Endothelial cell (in vitro differentiated cells): ENCODE measurements at places on chromosomes 2 and 18.

DNA sequence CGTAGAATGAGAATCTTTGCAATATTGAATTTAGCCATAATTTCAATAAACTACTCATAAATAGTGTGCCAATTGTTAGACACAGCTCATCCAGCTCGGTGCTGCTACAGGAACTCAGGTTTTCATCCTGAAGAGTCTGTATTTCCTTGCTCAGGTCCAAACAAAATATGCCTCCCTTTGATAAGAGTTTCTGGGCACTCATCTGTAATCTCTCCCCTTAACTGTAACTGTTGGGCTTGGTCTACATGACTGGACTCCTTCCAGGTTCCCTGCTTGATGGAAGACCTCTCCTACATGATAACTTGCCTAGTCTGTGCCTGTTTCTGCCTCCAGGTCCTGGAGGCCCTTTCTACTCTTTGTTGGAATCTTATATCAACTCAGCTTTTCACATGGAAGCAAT lies 57.9 kb downstream of the GCA start:
- no peak for DNase-seq

DNA sequence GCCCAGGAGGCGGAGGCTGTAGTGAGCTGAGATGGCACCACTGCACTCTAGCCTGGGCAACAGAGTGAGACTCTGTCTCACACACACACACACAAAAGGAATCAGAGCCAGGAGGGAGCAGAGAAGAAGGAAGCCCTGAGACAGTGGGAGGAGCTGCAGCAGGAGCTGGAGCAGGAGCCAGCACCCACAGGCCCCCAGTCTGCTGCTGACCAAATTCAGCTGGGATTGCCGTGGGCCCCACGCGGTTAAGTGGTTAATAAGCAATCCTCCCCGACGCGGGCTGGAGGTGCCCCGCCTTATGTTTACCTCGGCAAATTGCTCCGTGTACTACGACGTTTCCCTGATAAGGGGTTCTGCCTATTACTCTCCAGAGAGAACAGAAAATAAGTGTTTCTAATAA lies 265.3 kb downstream of the TWIST2 start:
- no peak for DNase-seq

- DNase-seq, result no peak
Observed at GRCh38 chr2:102306125-102306524, 5.2 kb upstream of the IL1RL1 start.

DNA sequence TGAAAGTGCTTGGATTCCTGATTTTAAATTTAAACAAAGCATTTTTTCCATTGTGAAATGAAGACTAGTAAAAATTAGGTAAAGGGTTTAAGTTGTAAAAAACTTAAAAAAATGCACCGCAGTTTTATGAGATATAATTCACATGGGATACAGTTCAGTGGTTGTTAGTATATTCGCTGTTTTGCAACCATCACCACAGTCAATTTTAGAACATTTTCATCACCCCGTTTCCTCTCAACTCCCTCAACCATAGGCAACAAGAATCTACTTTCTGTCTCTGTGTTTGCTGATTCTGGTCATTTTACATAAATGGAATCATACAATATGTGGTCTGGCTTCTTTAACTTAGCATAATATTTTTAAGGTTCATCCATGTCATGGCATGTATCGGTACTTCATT lies 4.0 kb downstream of the DGKD start:
- DNase-seq, result no peak

DNA sequence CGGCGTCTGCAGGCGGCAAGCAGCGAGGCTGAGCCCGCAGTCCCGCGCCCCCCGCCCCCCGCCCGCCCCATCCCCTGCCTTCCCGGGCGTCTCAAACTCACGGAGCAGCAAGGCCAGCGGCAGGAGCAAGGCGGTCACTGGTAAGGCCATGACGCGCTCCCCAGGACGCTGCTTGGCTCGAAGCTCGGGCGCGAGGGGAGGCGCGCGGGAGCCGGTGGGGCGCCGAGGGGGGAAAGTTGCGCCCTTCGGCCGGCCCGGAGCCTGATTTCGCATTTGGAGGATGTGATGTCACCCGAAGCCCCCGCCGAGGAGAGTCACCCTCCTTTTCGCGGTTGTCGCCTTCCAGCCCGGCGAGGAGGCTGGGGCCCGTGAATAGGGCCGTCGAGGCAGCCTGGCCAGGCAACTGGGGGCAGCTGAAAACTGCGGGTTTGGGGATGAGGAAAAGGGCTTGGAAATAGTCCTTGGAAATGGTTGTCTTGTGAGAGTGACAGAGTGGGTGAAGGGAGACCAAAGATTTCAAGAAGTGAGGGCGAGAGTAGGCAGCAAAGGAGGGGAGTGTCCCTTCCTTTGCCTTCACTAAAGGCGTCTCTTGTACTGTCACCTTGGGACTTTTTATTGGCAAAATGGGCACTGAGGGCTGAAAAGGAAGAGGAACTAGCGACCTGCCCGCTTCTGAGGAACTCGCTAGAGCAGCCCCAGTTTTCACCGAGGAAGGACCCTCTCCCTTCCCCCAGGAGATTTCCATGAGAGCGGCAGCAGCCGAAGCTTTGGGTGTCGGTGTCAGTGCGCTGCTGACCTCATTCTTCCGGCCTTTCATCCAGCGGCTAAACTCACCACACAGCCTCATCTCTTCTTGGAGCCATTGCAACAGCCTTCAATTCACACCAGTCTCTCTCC lies at the start of gene CD8A:
Gene CD8A, minus strand, starts transcription at position 238 of the 897 bp plus-strand sequence. Its CDS starts 88 bp downstream, at position 150.
- DNase-seq, result no peak

- no peak for DNase-seq
Observed at GRCh38 chr2:88400037-88400767, 52.3 kb downstream of the FOXI3 start.

GRCh38 chr2:25145803-25146202 lies 22.6 kb downstream of the POMC start:
- no peak for DNase-seq

- DNase-seq, result no peak
Observed at GRCh38 chr2:64650296-64650695, 3.4 kb downstream of the SERTAD2 start.

GRCh38 chr2:142299021-142299420 lies 168.2 kb upstream of the LRP1B start:
- DNase-seq, result no peak

- no peak for DNase-seq
Observed at GRCh38 chr18:7467708-7468466, 99.2 kb upstream of the PTPRM start.

- DNase-seq, result peak; percentile 69
Observed at GRCh38 chr2:240149943-240150784, 9.7 kb upstream of the OTOS start.

DNA sequence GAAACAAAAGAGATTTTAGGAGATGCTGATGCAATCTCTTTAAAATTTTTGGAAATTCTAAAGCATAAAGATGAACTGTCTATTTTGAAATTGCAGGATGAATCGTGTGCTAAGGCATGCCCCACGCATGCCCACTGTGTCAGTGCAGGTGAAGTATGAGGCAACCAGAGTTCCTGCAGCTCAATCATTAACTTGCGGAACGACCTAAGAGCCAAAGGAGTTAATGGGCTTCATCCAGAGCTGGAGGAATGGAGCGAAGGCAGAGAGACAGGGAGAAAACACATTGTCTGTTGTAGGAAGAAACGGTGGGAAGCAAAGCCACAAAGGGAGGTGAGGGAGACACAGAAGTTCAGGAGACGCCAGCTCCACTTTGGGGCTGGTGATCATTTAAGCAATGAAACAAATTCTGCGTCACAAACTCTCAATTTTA lies 265.2 kb downstream of the CCDC85A start:
- DNase-seq, result no peak

GRCh38 chr2:767944-768343 lies 90.7 kb upstream of the TMEM18 start:
- no peak for DNase-seq

DNA sequence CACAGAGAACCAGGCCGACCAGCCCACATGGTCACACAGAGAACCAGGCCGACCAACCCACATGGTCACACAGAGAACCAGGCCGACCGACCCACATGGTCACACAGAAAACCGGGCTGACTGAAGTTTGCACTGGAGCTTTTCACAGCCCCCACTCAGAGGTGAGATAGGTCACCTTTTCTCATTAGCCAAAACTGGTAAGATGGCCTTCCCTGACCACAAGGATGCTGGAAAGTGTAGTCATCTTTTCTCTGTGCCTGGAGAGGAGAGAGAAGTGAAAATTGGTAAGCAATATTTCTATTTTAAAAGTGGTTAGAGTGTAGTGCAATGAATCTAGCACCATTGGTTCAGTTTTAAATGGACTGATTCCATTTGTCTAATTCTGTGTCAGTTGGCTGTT lies 247.1 kb downstream of the NEDD4L start:
- DNase-seq, result no peak

DNA sequence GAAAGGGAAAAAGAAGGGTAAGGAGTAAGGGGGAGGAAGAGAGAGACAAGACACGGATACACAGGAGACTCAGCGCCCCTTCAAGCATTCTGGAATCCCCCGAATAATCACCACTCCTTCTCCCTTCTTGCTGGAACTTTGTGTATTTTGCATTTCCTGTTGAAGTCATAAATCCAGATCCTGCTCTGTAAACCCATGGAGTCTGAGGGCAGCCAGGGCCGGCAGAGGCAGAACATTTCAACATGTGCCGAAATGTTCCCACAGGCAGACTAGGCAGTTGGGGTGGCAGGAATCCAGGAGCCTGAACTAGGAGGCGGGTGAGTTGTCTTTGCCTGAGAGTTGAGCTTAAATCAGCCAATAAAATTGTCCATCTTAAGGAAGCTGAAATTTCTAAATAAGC lies 193.1 kb downstream of the SH3RF3 start:
- no peak for DNase-seq

- DNase-seq, result no peak
Observed at GRCh38 chr2:219079417-219079816, 18.7 kb upstream of the IHH start.

- DNase-seq, result no peak
Observed at GRCh38 chr2:223563462-223563861, 38.7 kb downstream of the SCG2 start.

DNA sequence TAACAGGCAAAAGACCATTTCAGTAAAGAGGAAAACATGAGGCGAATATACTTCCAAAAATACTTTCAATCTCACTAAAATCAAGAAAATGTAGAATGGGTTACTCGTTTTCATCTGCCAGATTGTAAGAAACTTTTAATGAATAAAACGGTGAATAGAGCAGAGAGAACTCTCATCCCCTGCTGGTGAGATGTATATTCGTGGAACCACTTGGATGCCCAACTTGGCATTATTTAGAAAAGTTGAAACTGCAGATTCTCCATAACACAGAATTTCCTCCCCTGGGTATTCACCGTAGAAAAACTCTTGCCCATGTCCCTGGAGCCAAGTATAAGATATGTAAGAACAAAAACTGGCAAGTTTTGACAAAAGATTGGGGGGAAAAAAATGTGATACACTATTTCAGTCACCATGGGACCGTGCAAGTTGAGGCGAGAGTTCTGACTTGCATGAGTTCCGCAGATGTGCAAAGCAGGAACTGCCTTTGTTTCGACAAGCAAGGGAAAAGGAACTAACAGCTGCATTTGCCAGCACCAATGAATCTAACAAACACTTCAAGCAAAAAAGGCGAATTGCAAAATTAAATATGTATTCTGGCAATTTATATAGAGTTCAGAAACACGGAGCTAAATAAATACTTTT lies 14.8 kb downstream of the TIMM21 start:
- no peak for DNase-seq

- no peak for DNase-seq
Observed at GRCh38 chr18:34543356-34543755, 166.7 kb upstream of the DTNA start.

- no peak for DNase-seq
Observed at GRCh38 chr2:31286230-31286629, 52.3 kb downstream of the EHD3 start.

GRCh38 chr2:160736148-160737028 lies 242.8 kb upstream of the RBMS1 start:
- no peak for DNase-seq

DNA sequence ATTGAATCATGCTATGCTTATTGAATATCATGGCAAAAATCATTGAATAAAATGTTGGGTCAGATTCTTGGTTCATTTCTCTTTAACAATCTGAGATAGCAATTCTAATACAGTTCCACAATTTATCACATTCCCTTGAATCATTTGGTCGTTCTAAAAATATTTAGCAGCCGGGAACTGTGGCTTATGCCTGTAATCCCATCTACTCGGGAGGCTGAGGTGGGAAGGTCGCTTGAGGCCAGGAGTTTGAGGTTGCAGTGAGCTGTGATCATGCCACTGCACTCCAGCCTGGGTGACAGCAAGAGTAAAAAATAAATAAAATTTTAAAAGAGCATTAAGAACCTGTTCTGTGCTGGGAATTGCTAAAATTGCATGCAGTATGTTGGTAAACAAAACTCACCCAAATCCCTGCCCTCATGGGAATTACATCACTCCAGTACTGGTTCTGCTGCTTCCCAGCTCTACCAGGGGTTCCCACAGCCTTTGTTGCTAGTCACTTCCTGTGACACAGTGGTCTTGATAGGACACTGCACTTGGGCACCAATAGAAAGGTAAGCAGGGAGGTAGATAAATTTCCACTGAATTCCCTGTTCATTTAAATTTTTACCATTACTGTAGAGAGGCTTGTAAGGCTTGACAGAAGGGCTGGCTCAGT lies 200.4 kb downstream of the CTNNA2 start:
- DNase-seq, result no peak

DNA sequence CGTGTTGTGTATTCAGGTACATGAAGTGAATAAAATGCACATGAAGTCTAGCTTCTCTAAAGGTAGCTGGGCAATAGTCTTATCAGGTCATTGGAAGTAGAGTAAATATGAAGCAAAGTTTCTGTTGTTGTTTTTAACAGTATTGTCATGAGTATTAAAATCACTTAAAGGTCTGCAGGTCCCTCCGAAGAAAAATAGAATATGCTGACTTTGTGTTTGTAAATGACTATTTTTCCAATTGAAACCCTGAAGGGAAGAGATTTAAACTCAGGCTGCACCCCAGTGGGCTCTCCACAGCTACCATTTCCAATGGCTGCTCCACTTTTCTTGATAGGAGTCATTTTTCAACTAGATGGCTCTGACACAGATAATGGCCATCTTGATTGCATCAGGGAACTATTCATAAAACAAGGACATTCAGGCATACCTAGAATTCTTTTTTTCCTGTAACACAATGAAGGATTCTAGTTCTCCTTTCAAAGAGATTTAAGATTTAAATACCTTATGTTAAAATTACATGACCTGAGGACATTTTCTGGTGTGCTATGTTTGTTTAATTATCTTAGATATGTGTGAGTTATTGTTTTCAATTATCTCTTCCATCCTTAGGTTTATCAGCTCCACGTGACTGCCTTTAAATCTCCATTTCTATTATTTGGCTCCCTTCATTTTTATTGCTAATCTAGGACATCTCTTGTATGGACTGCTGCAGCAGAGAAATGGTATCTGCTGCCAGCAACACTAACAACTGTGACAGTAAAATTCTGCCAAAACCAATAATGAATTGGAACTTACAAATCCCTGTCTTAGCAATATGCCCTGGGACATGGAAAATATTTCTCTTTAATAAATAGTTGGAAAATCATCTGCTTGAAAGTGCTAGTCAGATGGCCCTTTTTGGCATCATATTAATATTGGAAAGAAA lies 149.2 kb upstream of the NOSTRIN start:
- DNase-seq, result no peak

DNA sequence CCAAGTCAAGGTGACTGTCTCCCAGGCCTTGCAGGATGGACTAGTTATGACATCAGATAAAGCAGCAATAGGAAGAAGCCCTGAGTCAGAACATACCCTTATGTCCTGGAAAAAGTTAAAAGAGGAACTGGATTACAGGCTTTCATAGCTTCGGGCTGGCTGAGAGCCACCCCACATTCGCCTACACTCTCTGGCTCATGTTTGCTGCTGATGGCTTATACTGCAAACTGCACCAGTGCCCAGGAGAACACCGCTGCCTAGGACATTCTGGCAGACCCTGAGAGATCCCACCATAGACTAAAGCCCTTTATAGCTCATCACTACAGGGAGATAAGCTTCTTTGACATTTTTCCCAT lies 20.3 kb downstream of the SLC8A1 start:
- DNase-seq, result no peak

GRCh38 chr2:71807581-71808451 lies 339.8 kb downstream of the CYP26B1 start:
- no peak for DNase-seq
